ENCODE measurements at places on chromosomes 5 and 9. TPM values are rescaled to one million over a fixed set of nuclear protein-coding genes. Genes with fewer than 3 reads are reported as not detected.

DNA sequence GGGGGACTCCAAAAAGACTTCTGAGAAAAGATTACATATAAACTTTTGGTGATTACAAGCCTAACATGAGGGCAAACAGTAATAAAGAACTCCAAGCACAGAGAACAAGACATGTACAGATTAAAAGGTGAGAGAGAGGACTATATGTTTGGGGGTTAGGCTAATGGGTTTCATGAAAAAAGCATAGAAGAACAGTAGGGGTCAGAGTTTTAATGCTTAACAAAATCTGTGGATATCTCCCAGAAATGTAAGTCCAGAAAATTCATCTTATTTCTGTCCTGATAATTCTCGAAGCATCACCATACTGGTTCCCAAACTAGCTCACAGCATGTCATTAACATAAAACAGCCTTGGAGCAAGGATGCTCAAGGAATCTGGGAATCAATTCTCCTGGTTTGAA is 137.2 kb downstream of the ARRDC3 start:
- DNase-seq = no peak

DNA sequence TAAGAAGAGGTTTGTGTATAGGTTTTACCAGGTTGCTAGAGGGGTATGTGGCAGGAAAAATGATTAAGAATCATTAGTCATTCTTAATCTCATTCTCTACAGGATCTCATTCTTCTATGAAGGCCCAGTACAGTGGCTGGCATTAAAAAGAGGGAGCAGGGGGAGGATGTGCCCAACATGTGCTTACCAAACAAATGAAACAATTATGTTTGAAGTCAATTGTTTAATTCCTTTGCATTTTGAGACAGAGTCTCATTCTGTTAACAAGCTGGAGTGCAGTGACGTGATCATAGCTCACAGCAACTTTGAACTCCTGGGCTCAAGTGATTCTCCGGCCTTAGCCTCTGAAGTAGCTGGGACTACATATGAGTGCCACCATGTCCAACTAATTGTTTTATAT is 23.0 kb downstream of the FNIP1 start:
- no peak for DNase-seq

DNA sequence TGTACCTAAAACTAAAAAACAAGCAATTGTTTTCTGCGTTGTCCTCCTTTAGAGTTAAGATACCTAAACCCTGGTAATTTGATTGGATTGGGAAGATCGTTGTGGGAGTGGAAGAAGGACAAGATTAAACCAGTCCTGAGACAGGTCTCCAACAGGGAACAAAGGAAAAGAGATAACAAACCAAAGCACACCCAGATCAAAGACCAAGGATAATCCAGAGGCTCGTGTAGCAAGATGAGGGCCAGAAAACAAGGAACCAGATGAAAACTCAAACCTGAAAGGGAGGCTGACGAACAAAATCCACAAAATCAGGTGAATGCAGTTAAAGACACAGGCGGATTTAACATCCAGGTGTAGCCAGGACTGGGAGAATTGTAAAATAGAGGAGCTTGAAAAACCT is 618.1 kb downstream of the SLCO4C1 start:
- DNase-seq = no peak

GRCh38 chr5:50445296-50445949 is 4.3 kb upstream of the EMB start:
- DNase-seq = no peak

DNA sequence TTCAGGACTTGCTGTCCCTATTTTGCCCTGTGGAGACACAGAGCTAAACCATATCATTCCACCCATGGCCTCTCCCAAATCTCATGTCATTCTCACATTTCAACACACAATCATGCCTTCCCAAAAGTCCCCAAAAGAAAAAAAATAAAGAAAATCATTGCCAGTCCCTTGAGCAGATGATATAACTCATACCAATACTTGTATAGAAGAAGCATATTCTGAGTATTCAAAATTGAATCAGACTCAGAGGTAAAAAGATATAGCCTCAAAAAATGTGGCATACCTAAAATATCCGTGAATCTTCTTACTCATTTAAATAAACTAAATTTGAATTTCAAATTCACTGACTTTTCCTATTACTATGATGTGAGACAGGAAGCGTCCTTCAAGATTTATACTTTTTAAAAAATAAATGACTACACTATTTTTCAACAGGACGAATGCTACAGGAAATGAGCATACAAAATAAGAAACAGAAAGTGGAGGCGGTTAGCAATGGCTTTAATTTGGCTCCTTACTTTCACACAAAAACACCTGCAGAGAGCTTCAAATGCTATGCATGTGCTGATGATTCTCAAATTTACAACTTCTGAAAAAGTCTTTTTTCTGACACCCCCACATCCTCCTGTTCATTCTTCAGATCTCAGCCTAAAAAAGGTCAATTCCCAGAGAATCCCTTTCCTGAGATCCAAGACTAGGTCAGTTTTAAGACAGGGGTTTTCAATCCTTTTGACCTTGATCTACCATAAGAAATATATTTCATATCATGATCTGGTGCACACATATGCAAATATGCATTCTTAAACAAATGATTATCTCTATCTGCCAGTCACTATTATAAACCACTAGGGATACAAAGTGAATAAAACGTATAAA is 39.6 kb upstream of the DMXL1 start:
- no peak for DNase-seq

DNA sequence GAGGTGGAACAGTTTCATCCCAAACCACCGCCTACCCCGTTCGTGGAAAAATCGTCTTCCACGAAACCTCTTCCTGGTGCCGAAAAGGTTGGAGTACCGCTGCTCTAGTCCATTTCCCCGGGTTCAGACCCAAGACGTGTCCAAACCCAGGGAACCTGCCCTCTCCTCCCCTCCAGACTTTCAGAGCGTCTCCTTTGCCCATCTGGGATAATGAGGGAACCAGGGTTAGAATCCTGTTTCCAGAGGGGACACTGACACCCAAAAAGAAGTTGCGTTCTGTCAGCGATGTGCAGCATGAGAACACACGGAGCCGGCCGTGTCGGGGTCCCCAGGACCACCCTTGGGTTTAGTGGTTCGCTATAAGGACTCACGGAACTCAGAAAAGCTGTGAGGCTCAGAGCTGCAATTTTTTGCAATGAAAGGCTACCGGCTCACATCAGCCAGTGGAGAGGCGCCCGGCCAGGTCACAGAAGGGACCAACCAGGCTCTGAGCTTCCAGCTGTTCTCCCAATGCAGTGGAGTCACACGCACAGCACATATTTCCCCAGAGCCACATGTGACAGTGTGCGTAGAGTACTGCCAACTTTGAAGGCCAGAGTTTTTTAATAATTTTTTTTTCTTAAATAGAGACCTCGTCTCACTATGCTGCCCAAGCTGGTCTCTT is 19.4 kb downstream of the LAMC3 start:
- no peak for DNase-seq

- DNase-seq = no peak
Observed at GRCh38 chr9:136942881-136943230, 1.7 kb downstream of the FBXW5 start.

- no peak for DNase-seq
Observed at GRCh38 chr5:109694451-109694891, 4.7 kb downstream of the MAN2A1 start.

GRCh38 chr9:7676609-7677156 is 122.9 kb downstream of the DMAC1 start:
- no peak for DNase-seq

The MZB1 gene
- total RNA-seq = 1.3 TPM

The DDX4 gene
- total RNA-seq = not detected

The TUSC1 gene
- total RNA-seq = 22.1 TPM

The GTF2H2C gene
- total RNA-seq = 24.1 TPM

All from aorta (tissue), 5 donors.